ENCODE measurements at places on chromosomes 16 and 17.

GRCh38 chr17:62668091-62668804 is 40.8 kb downstream of the MRC2 start:
- DNase-seq, result no peak

DNA sequence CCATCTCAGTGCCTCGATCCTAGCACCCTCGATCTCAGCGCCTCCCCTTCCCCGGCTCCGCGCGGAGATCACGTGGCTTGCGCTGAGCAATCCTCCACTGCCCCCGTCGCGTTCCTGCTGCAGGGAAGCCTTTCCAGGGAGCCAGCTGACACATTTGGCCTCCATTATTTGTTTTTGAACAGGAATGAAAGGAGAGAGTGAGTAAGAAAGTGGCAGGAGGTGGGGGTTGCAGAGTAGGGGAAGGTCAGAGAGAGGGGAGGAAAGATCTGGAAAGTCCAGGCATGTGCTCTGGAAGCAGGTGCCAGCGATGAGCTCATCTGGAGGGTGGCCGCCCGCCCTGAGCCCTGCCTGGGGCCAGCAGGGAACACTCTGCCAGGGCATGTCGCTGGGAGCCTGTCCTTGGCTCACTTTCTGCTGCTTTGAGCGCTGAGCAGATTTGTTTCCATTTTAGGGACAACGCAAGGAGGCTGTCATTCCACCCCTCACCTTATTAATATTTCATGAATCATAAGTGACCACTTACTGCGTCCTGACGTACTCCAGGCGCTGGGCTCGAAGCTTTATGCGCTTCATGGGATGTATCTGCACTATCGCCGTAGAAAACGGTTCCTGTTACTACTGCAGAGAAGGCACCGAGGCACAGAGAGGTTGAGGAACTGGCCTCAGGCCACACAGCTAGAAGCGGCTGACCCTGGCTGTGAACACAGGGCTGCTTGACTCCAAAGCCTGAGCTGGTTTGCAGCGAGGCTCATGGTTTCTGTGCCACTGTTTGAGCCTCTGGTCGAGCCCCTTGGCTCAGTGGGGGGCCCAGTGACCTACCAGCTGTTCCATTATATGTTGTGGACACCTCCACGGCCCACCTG is 283.1 kb downstream of the SEC14L1 start:
- no peak for DNase-seq

DNA sequence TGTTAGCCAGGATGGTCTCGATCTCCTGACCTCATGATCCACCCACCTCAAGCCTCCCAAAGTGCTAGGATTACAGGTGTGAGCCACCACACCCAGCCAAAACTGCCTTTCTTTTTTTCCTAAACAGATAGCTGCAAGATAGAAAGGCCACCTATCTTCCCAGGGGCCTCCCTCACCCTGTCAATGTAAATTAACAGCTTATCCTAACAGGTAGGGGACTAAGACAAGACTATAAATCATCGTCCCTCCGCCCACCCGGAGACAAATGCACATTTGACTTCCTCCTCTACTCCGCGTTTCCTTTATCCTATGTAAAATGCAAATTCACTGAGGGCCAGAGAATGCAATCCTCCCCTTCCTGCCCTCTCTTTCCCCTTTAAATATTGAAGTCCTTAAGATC is 71.4 kb downstream of the MARF1 start:
- no peak for DNase-seq

- DNase-seq, result peak; percentile 69
These were observed at the start of gene MEFV for GRCh38 chr16:3256146-3256865. Gene MEFV (minus strand): TSS chr16:3256633. CDS start chr16:3256587, 46 bp downstream.

DNA sequence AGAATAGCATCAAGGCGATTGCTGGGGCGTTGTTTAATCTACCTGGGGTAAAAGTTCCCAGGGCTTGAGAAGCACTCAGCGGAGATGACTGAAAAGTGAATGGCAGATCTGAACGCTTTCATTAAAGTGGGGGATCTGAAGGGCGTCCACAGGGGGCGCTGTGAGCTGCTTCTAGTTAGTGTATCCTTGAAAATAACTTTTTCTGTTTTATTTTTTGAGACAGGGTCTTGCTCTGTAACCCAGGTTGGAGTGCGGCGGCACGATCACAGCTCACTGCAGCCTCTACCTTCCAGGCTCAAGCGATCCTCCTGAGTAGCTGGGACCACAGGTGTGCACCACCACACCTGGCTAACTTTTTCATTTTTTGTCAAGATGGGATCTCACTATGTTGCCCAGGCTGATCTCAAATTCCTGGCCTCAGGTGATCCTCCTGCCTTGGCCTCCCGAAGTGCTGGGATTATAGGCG is 360.4 kb downstream of the SEC14L1 start:
- peak; percentile 59 for DNase-seq

- no peak for DNase-seq
These were observed 226.7 kb upstream of the CDH13 start for GRCh38 chr16:82400046-82400445.

DNA sequence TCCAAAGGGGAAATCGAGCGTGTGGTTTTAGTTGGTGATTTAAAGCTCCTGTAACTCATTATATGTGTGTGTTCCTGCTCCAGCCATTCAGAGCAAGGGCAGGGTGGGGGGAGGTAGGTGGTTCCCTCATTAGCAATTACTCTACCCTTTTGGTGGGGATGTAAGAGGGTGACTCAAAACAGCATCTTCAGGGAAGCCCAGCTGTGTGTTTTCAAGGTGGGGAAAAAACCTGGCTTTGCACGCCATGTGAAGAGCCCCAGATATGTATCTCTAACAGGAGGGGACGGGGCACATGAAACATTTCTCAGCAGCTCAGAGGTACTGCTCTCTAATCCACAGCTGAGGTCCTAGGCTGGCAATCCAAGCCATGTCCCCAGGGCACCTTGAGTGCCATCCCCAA is 241.3 kb upstream of the ZFHX3 start:
- DNase-seq, result no peak

- DNase-seq, result no peak
These were observed 26.8 kb upstream of the CIBAR2 start for GRCh38 chr16:85138825-85139627.

- no peak for DNase-seq
These were observed 1.3 kb upstream of the ZACN start for GRCh38 chr17:76077584-76078110.

- no peak for DNase-seq
These were observed 176.2 kb downstream of the CYLD start for GRCh38 chr16:50917950-50918703.

GRCh38 chr17:29495011-29495410 is 71.8 kb downstream of the ABHD15 start:
- no peak for DNase-seq

DNA sequence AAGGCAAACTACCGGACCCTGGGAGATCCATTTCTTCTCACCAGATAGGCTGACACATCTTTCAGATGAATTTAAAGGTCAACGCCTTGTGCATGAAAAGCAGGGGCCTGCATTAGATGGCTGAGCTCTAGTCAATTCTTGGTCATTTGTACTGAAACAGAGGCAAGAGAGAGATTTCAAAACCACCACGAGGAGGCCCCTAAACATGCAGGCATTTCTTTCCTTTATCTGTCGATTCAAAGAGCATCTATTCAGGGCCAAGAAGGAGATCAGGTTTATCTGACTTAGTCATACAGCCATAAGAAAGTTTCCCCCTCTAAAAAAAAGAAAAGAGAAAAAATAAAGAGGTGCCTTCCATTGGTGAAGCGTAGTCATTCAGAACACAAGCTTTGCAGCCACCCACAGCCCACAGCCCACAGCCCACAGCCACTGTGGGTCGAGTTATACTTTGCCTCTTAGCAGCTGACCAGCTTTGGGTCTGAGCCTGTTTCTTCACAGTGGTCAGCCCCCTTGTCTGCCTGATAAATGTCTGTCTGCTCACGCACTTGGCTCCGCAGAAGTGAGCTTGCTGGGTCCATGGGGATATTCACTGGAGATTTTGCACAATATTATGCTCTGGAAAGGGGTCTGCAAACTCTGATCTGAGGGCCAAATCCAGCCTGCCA is 207.5 kb downstream of the CDH13 start:
- no peak for DNase-seq

GRCh38 chr17:19646788-19647696 is 1.5 kb upstream of the ALDH3A2 start:
- no peak for DNase-seq

DNA sequence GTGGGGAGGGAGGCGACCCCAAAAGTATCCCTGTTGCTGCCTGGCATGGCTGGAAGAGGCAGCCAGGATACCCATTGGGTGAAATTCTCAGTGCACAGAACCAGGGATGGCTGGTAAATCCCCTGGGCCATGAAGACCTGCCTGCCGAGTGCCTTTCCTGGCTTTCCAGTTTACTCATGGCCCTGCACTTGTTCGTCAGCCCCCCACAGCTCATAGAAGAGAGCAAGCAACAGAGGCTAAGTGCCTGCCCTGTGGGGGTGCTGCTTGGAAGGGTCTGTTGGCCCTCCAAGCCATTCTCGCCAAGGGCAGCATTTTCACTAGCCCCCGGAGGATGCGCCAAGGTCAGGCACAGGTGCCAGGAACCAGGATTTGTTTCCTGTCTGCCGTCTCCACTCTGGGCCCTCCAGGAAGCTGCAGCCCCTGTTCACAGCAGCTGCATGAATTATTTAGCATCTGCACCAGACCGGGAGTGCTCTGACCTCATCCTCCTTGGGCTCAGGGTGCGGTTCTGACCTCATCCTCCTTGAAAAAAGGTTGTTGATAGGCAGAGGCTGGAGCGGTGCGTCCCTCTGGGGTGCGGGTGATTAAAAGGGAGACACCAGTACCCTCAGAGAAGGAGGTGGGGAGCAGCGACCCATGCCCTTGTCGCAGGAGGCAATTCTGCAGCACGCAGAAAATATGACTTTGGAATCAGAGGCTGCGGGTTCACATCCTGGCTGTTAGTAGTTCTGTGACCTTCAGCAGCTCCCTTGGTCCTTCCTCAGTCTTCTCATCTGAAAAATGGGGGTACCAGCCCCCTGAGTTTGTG is 14.2 kb upstream of the CD300A start:
- DNase-seq, result no peak

GRCh38 chr17:9951803-9952202 is 46.7 kb upstream of the RCVRN start:
- DNase-seq, result no peak

DNA sequence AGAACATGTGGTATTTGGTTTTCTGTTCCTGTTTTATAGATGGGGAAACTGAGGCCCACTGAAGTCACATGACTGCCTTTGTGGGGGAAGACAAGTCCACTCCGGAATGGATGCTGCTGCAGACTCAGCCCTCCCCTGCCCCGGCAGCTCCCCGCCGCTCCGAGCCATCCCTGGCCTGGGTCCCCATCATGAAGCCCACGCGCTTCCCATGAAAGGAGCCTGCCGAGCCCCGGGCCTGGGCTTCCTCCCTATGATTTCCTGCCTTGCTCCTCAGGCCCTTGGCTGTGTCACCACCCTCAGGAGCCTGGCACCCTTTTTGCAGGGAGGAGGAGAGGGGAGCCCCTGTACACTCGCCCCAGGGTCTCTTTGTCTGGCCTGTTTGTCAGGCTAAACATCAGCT is 125.3 kb upstream of the FOXF1 start:
- no peak for DNase-seq

DNA sequence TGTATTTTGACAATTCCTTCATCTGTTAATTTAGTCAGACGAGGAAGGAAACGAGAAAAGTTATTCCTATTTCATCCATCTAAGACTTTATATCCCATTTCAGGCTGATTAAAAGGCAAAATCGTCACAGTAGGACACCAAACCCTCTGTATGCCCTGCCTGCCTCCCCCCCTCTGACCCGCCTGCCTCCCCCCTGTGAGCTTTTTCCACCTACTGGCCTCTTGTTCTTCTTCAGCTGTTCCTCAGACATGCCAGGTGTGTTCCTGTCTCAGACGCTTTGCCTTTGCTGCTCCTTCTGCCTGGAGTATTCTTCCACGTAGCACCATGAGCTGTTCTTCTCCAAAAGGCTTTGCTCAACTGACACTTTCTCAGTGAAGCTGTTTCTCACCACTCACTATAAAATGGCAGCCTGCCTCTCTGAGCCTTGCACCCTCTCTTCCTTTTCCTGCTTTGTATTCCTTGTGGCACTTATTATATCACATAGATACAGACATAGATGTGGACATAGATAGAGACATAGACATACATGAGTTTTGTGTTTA is 723.4 kb downstream of the MAF start:
- no peak for DNase-seq

GRCh38 chr16:3023415-3023668 is 400 bp downstream of the HCFC1R1 start:
- no peak for DNase-seq

DNA sequence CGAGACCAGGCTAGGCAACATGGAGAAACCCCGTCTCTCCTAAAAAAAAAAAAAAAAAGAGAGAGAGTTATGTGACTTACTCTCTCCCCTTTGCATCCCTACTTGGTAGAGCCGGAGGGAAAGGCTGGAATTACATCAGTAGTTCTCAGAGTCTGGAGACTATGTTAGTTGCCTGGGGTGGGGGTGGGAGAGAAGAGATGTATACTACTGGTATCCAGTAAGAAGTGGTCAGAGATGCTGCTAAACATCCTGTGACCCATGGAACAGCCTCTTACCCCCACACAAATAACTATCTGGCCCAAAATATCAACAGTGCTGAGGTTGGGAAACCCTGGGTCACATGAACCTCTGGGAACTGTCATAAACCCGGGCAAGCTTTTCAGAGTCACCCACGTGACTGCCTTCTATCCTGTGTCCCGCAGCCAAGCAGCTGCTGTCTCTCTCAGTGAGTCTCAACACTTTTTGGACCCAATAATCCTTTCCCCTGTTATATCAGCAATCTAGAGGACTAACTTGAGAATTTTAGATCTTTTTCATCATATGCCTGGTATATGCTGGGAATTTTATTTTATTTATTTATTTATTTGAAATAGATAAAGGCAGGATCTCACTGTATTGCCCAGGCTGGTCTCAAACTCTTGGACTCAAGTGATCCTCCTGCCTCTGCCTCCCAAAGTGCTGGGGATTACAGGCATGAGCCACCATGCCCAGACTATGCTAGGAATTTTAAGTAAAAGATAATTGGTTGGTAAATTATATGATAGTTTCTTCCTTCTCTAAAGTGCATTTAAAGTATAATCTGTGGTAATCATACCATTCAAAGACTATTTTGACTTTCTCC is 8.7 kb downstream of the EIF1 start:
- peak; percentile 83 for DNase-seq

DNA sequence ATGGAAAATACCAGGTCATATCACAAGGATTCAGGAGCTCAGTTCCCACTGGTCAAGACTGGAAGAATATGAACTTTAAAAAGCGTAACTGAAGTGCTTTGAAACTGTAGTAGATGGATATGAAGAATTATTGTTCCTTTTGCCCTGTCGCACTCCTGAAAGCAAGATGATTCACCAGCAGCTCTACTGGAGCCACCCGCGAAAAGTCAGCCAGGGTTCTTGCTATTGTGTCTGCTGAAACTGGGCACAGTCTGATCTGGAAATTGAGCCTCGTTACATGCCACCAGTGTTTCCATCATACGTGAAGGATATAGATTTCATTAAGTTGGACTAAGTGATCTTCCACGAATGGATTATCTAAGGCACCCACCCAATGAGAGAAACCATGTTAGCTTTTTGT is 16.6 kb downstream of the AP2B1 start:
- DNase-seq, result no peak

All from AML-193 (cell line).